Hepatocyte (in vitro differentiated cells): ENCODE measurements at places on chromosomes 3 and 15.

- peak; percentile 70 for DNase-seq
These were observed at the start of gene SEMA5B for GRCh38 chr3:123027292-123028232. TSS of gene SEMA5B (minus strand) at chr3:123027763. CDS start at chr3:122961263, 66,500 bp downstream.

GRCh38 chr3:143352850-143353550, 233.4 kb downstream of the CHST2 start:
- no peak for DNase-seq

DNA sequence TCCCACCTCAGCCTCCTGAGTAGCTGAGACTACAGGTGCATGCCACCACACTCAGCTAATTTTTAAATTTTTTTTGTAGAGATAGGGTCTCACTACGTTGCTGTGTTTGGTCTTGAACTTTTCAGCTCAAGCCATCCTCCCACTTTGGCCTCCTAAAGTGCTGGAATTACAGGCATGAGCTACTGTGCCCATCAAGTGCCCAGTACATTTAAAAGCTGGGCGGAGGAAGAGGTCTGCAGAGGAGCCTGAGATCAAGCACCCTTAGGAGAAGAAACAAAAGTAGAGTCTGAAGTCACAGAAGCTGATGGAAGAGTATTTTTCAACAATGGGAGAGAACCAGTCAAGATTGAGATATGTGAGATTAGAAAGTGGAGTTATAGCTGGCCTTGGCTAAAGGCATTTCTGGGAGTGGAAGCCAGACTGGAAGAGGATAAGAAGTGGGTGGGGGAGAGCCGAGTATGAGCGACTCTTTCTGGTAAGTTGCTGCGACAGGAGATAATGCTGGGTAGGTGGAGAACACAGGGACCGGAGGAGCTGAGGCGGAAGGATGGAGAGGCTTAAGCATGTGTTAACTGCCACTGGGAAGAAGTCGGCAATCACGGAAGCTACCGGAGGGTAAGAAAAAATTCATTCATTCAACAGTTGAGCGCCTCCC, 782 bp upstream of the IREB2 start:
- DNase-seq, result no peak

- peak; percentile 20 for DNase-seq
These were observed 741 bp upstream of the ZNF106 start for GRCh38 chr15:42491539-42492225.

DNA sequence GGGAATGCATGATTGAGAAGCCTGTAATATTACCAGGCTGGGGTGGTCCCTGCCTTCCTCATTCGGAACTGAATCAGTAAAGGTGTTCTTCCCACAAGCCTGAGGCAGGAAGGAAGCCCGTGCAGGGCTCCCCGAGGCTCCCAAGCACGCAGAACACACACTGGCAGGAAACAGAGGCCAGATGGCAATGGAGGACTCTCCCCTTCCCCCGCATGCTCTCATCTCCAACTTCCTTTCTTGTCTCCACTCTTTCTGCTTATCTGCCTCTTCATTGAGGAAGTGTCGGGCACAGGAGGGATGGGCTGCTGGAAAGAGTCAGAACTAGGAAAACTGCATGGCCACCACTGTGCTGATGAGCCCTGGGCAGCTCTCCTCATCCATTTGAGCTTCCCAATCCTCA, 123.5 kb downstream of the NUP210 start:
- no peak for DNase-seq

DNA sequence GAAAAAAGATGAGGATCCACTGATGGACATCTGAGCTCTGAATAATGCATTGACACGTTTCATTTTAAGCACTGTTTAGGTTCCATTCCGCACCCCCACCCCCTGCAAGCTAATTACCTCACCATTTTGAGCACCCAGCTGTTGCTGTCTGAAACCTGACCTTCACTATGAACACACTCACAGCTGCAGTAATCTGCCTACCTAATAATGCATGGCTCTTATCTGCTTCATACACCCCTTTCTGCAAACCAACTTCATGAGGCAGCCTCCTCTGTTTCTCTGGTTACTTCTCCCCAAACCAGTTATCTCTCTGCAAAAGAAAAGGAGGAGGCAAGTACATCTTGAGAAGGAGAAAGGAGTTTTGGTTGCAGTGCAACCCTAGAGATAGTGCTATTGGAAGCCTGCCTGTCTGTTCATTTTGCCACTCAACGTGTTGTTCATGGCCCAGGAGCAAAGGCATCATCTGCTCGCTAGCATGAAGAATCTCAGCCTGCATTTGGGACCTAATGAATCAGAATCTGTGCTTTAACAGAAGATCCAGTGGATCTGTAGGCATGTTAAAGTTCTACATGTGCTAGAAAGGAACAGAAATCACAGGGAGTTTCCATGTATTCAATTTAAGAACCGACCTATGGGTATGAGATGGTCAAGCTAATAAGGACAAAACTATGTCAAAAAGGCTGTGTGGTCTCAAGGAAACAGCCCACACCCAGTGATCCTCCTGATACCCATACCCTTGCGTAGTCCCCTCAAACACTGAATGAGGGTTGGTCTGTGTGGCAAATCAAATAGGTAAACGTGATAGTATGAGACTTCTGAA, 87.2 kb downstream of the MB21D2 start:
- DNase-seq, result no peak
